Fibroblast of lung (primary cell): ENCODE measurements at places on chromosomes 7 and 10. TPM values are rescaled to one million over a fixed set of nuclear protein-coding genes. Genes with fewer than 3 reads are reported as not detected.

NCOA4 gene
- 145 and 175 TPM in 2 replicates for total RNA-seq

WEE2 gene
- not detected in 2 replicates for total RNA-seq

ZP3 gene
- 2.6 TPM in 2 replicates for total RNA-seq

IGFBP3 gene
- total RNA-seq: 8.9 and 158 TPM in 2 replicates

TMEM168 gene
- 14.1 and 19.3 TPM in 2 replicates for total RNA-seq

COMTD1 gene
- 5.6 and 8.3 TPM in 2 replicates for total RNA-seq

HOXA11 gene
- total RNA-seq: not detected in 2 replicates

CNNM1 gene
- total RNA-seq: 0.51 and 0.66 TPM in 2 replicates

VIPR2 gene
- under 0.01 TPM in 1 of 2 replicates, not detected in the other for total RNA-seq

FAM3C gene
- total RNA-seq: 21.6 and 26.3 TPM in 2 replicates

SPDYE2B gene
- not detected in 2 replicates for total RNA-seq

ASB10 gene
- not detected in 2 replicates for total RNA-seq

JCAD gene
- total RNA-seq: 25.9 and 27.1 TPM in 2 replicates

LUC7L2 gene
- total RNA-seq: 33.4 and 38.5 TPM in 2 replicates

LEP gene
- 0.26 and 2.8 TPM in 2 replicates for total RNA-seq

BAMBI gene
- total RNA-seq: 4.6 and 5.6 TPM in 2 replicates

FXYD4 gene
- total RNA-seq: not detected in 2 replicates

PRKCQ gene
- under 0.01 and 0.26 TPM in 2 replicates for total RNA-seq

PGAM2 gene
- 0.26 and 0.33 TPM in 2 replicates for total RNA-seq

MYL10 gene
- total RNA-seq: not detected in 2 replicates

ZNF789 gene
- total RNA-seq: 2.3 and 4.8 TPM in 2 replicates

CTAGE15 gene
- total RNA-seq: 0.17 and 0.26 TPM in 2 replicates

ELOVL3 gene
- total RNA-seq: 0.26 and 0.66 TPM in 2 replicates

LANCL2 gene
- 4.4 and 8.9 TPM in 2 replicates for total RNA-seq

PNLIPRP3 gene
- total RNA-seq: not detected in 2 replicates

VPS26A gene
- 38.0 and 44.1 TPM in 2 replicates for total RNA-seq

VAX1 gene
- not detected in 2 replicates for total RNA-seq

LOXL4 gene
- total RNA-seq: 52.6 and 73.0 TPM in 2 replicates

NKX1-2 gene
- total RNA-seq: not detected in 2 replicates

TMEM26 gene
- 1.5 and 2.3 TPM in 2 replicates for total RNA-seq

SFTPA1 gene
- total RNA-seq: not detected in 2 replicates

RAB19 gene
- total RNA-seq: not detected in 2 replicates

VWC2 gene
- total RNA-seq: not detected in 2 replicates

GIMAP5 gene
- total RNA-seq: not detected in 2 replicates

GPR26 gene
- total RNA-seq: not detected in 2 replicates
